ENCODE measurements at places on chromosomes 5 and 9.

DNA sequence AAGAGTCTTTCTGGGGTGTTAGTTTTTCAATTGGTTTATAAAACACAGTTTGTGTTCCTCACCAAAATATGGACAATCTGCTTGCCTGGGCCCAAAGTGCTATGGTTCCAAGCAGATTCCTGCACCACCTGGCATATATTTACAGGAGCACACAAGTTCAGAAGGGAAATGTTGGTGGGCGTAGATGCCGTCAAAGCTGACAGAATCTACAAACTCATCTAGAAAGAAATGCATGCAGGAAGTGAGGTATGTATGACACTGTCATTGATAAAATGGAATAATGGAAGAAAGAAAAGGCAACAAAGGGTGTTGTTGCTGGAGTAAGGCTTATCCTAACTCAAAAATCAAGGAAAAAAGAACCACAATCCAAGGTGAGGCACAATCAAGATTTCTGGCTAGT is 225.8 kb downstream of the MLLT3 start:
- DNase-seq = no peak

DNA sequence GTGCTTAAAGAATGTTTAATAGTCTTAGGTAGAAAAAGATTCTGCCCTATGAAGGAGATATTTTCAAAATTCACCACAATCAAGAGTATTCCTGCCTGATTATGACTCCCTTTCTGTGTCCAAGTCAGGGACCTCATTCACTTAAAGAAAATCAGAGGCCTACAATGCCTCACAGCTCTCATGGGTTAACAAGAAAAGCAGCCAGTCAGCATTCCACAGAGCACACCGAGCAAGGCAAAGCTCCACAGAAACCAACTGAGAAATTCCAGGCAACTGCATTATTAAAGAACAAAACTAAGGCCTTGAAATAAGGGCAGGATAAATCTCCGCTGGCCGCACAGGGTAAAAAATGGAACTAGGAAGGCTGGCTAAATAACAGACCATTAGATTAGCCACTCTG is 161.1 kb downstream of the TARS1 start:
- no peak for DNase-seq

DNA sequence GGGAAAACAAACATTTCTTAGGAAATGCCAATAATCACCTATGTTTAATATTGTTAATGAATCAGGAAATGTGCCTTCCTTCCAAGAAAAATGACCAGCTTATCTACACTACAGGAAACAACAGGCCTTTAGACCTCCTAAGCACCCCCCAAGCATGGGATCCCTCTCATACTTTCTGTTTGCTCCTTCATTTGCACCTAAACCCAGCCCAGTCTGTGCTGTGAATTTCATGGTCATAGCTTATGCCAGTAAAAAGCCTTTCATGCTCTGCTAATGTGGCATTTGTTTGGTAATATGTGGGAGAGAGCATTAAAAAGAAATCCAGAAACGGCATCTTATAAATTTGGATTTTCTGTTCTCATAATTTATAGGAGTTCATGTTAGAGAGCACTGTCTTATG is 511.1 kb downstream of the EBF1 start:
- DNase-seq = no peak

GRCh38 chr5:763397-763796 is 21.1 kb downstream of the ZDHHC11B start:
- no peak for DNase-seq

- DNase-seq = no peak
These were observed 109.1 kb upstream of the RPS23 start for GRCh38 chr5:82387001-82387818.

DNA sequence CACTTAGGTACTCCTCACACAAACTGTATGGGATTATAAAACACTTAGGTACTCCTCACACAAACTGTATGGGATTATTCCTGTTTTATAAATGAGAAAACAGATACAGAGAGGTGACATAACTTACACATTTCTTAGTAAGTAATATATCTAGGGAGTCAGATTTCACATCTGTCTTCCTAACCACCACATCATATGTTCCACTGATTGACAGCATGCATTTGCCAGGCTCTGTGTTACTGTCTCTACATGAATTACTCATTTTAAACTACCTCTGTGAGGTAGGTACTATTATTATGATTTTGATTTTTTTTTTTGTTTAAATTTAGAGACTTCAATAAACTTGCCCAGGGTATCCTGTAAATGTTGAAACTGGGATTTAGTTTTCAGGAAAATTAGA is 232.7 kb downstream of the CCDC171 start:
- no peak for DNase-seq

All from hematopoietic multipotent progenitor cell treated with erythropoietin and hydrocortisone succinate and interleukin-3 and kit ligand, for 17 days (in vitro differentiated cells).